ENCODE measurements at places on chromosomes 2 and 18. TPM values are rescaled to one million over a fixed set of nuclear protein-coding genes. Genes with fewer than 3 reads are reported as not detected.

DNA sequence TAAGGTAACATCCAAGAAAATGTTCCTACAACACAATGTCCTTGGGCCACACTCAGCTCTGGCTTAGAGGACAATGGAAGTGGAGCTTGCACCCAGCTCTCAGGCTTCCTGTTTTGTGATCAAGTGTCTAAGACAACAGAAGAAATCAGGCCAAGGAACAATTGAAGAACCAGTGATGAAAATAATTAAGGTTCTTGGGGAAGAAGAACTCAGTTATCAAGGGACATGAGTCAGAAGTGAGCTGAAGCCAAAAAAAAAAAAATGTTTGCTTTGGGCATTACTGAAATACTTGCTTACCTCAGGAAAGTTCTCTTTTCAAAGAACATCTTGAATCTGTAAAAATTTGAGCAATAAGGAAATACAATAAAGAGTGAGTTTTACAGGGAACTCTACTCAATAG is 299.0 kb downstream of the FBXO15 start:
- no peak overlapping the region for H3K4me3 ChIP-seq
- H3K36me3 ChIP-seq = no peaks in the 10 kb centered on the region

The CTNNA2 gene
- total RNA-seq = 0.19 TPM

The C2orf80 gene
- total RNA-seq = not detected

DNA sequence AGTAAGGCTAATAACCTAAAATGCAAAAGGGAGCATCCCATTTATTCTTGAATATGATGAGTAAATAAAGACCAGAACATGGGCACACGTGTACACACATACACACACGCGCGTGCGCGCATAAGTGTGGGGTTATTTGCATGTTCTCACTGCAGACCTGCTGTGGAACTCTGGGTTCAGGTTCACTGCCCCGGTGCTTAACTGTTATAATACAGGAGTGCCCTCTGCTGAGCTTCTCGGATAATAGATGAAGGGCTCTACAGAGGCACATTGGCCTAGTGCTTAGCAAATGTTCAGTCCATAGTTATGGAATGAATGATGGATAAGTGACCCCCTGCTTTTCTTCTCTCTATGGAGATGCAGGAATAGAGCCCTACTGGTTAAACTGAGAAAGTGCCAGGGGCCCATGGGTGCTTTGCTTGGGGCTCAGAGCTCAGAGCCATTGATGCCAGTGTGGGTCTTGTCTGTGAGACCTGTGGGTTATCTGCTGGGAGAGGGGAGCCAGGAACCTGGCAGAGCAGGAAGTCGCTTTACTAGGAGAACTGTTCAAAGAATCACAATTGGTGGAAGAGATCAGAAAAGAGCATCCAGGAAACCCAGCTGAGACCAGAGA is 3.6 kb upstream of the ARL4C start:
- H3K27me3 ChIP-seq = peaks cover 5% of the 10 kb centered on the region
- H3K36me3 ChIP-seq = no peaks in the 10 kb centered on the region
- peak; percentile 89 for DNase-seq
- H3K4me3 ChIP-seq = no peak overlapping the region
- no peaks in the 10 kb centered on the region for H3K4me1 ChIP-seq

DNA sequence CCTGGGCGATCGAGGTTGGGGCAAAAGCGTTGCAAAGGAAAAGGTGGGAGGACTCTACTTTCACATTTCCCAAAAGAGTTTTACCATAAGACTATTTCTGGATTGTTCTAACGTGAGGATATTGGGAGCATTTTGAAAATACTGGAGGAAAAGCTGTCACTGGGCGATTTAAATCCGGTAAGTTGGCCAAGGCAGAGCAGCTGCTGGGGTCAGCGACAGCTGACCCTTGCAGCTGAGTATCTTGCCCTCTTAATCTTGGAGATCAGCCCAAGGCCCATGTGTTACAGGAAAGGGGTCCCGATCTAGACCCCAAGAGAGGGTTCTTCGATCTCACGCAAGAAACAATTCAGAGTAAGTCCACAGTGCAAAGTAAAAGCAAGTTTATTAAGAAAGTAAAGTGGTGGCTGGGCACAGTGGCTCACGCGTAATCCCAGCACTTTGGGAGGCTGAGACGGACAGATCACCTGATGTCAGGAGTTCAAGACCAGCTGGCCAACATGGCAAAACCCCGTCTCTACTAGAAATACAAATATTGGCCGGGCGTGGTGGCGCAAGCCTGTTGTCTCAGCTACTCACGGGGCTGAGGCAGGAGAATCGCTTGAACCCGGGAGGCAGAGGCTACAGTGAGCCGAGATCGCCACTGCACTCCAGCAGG is 964 bp upstream of the ST3GAL5 start:
- H3K27ac ChIP-seq = peak overlapping the region; percentile 83
- H3K36me3 ChIP-seq = no peaks in the 10 kb centered on the region
- H3K4me1 ChIP-seq = peaks cover 20% of the 10 kb centered on the region
- peak overlapping the region; percentile 69 for H3K4me3 ChIP-seq
- H3K27me3 ChIP-seq = no peaks in the 10 kb centered on the region

The DOK1 gene
- 14.3 TPM for total RNA-seq

The TMEM247 gene
- not detected for total RNA-seq

The CHRND gene
- 0.57 TPM for total RNA-seq

- H3K4me3 ChIP-seq = no peak overlapping the region
- H3K27ac ChIP-seq = no peak overlapping the region
- H3K36me3 ChIP-seq = no peaks in the 10 kb centered on the region
- no peaks in the 10 kb centered on the region for H3K4me1 ChIP-seq
- no peaks in the 10 kb centered on the region for H3K27me3 ChIP-seq
Observed at GRCh38 chr18:63078471-63078870, 241.1 kb downstream of the BCL2 start.

The ONECUT2 gene
- under 0.01 TPM for total RNA-seq
